Stimulated activated CD4-positive, alpha-beta T cell treated with anti-CD3 and anti-CD28 coated beads, Interleukin-1b, Interleukin-23, amount 100 ng/mL, for 48 hours (primary cell): ENCODE measurements at places on chromosomes 1 and 21.
A peak's percentile ranks its signal among the peaks of the same experiment; 100 is the strongest.

DNA sequence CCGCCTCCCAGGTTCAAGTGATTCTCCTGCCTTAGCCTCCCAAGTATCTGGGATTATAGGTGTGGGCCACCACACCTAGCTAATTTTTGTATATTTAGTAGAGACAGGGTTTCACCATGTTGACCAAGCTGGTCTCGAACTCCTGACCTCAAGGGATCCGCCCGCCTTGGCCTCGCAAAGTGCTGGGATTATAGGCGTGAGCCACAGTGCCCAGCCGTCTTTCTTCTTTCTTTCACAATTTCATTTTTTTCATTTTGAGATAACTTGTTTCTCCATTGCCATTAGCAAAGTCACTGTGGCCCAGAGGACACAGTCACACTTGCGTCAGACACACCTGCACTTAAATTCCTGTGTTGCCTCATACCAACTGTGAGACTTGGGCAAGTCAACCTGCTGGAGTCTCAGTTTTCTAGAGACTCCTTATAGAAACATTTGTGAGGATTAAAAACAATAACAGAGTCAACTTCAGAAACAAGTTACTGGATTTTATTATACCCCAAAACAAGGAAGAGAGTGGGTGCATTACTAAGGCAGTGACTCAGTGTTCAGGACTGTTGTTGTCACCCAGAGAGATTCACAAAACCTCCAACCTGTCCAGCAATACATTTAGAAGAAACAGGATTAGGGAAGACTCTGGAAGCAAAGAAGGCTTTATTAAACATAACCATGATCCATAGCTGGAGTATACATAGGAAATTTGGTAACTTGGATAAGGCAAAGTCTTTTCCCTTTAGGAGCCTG lies 2.6 kb downstream of the TEDDM1 start:
- no peak for DNase-seq

GRCh38 chr21:35467566-35467965 lies 418.5 kb upstream of the RUNX1 start:
- no peak for DNase-seq

DNA sequence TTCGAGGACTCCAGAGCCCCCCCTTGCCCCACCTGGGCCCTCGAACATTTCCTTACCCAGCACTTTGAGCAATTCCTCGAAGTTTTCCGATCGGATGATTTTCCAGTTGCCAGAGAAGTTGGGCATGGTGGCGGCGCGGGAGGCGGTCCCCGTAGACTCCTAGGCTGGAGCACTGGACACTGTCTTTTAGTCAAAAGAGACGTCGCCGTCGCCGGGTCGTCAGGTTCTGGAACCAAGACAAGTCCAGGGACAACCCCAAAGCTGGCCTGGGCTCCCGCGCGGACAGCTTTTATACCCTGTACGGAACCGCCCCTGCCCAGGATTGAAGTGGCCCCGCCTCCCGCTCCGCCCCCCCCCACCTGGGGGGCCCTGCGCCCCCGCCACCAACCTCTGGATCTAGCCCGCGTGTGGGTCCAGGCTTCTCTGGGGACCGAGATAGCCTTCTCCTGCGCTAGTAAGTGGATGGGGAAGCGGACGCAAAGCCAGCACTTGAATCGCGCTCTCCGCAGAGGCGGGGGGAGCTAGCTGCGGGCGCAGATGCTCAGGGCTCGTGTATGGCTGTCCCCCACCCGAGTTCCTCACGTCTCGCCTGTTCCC lies at the start of gene CRABP2:
CRABP2 (minus strand) TSS at position 263 of the 597 bp plus-strand sequence; CDS start at position 126, 137 bp downstream.
- DNase-seq, result peak; percentile 13

GRCh38 chr1:229131243-229132105 lies 139.4 kb upstream of the RAB4A start:
- DNase-seq, result no peak

DNA sequence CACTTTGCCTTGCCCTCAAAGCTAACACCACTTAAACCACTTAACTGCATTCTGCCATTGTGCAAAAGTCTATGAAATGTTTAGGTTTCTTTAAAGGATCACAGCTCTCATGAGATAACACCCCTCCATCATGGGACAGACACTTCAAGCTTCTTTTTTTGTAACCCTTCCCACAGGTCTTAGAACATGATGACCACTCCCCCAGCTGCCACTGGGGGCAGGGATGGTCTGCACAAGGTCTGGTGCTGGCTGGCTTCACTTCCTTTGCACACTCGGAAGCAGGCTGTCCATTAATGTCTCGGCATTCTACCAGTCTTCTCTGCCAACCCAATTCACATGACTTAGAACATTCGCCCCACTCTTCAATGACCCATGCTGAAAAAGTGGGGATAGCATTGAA lies 7.7 kb downstream of the ADAMTS1 start:
- no peak for DNase-seq

- DNase-seq, result no peak
Observed at GRCh38 chr1:9466780-9467758, 72.2 kb upstream of the SLC25A33 start.

- DNase-seq, result peak; percentile 51
Observed at GRCh38 chr1:157963713-157964112, 29.7 kb upstream of the KIRREL1 start.

DNA sequence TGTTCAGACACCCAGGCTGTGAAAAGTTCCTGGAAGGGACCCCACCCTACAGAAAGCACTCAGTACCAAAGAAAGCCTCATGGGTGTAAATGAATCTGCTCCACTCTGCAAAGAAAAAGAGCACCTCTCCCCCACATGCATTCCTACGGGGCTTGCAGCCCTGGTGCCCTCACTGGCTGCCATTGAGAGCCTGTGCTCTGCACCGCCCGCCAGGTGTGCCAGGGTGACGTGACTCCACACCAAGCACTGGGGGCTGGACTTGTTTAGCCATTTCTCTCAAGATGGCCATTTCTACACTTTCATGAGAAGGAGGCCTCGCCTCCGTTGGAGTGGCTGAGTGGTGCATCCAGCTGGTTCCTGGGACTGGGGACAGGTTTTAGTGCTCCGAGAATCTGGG lies 380.5 kb upstream of the VAMP3 start:
- DNase-seq, result no peak

GRCh38 chr1:204647114-204647804 lies 38.3 kb downstream of the LRRN2 start:
- peak; percentile 3 for DNase-seq

DNA sequence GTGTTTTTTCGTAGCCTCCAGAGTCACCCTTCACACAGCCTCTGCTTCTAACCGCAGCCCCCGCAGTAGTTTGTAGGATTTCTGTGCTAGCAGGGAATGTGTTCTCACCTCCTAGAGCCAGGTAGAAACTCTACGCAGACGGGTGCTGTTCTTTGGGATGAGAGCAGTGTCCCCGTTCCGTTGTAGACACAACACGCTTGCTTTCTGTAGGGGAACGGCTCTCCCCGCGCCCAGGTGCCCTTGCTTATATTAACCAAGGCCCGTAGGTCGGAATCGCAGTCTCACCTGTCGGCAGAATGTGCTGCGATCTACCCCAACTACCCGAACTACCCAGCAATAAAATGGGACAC lies 111.8 kb upstream of the NBPF11 start:
- DNase-seq, result no peak

- no peak for DNase-seq
Observed at GRCh38 chr1:80218112-80218511, 1211.6 kb upstream of the ADGRL4 start.

DNA sequence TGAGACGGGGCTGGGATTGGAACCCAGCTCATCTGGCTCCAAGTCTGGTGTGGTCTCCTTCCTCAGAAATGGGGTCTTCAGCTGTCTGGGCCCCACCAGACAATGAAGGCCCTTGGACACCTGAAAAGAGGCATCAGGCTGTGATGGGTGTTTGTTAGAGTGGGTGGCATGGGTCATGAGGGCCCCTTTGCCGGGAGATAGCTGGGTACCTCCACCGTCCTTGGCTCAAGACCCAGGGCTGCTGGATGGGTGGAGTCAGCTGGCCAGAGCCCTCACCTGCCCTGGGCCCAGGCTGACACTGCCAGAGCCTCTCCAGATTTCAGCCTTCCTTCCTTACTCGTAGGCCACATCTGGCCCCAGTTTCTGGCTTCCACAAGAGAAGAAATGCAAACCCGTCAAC lies 13.4 kb upstream of the TTC22 start:
- no peak for DNase-seq

GRCh38 chr1:205450448-205450847 lies 5.4 kb downstream of the BLACAT1 start:
- DNase-seq, result no peak

GRCh38 chr1:231171623-231172197 lies 9.9 kb downstream of the TRIM67 start:
- DNase-seq, result no peak

- DNase-seq, result no peak
Observed at GRCh38 chr1:153877112-153877511, 45.7 kb downstream of the GATAD2B start.

DNA sequence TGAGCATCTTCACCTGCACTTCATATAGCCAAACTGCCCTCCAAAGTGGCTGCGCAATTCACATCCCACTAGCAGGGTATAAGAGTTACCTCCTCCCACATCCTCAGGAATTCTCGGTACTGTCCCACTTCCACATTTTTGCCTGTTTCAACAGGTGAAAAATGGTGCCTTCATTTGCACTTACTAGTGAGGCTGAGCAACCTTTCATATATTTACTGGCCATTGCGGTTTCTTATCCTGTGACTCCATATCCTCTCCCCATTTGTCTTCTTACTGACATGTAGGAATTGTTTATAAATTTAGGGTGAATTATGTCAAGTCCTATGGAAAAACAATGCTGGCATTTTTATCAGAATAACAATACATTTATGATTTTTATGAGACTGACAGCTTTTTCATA lies 61.9 kb downstream of the NIBAN1 start:
- no peak for DNase-seq

GRCh38 chr1:119419109-119419508 lies 4.2 kb downstream of the HSD3B2 start:
- DNase-seq, result no peak

- DNase-seq, result no peak
Observed at GRCh38 chr1:168146626-168147025, 9.9 kb upstream of the GPR161 start.

GRCh38 chr1:59831529-59831928 lies 16.8 kb downstream of the HOOK1 start:
- no peak for DNase-seq

DNA sequence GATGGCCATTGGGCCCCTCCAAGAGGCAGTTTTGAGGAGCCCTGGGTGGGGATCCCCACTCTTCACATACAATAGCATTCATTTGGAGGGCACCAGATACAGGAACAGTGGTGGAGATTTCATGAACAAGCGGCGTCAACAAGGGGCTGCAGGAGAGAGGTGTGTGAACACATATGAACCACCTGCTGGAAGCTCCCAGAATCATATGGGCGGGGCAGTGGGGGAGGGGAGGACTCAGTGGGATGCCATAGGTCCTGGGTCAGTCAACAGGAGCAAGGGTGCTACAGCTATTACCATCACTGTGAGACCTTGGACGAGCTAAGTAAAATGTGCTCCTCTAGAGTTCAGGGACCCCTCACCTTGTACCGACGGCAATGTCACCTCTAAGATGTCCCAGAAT lies 100.4 kb upstream of the IRF2BP2 start:
- DNase-seq, result no peak

- no peak for DNase-seq
Observed at GRCh38 chr1:147769106-147769505, 8.7 kb upstream of the GJA5 start.

- DNase-seq, result no peak
Observed at GRCh38 chr1:7517611-7518330, 253.3 kb upstream of the VAMP3 start.

DNA sequence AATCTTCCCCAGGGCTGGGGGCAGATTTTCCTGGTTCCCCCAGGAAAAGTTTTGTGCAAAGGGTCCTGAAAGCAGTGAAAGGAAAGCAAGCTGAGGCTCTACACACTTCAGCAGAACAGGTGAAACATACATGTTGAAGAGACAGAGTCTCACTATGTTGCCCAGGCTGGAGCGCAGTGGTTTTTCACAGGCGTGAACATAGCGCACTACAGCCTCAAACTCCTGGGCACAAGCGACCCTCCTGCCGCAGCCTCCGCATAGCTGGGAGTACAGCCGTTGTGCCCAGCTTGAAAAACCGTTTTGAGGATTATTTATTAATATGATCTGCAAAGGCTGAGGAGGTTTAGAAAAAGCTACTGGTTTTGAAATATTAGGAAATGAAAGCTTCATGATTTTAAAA lies 11.8 kb downstream of the PRDM15 start:
- no peak for DNase-seq

DNA sequence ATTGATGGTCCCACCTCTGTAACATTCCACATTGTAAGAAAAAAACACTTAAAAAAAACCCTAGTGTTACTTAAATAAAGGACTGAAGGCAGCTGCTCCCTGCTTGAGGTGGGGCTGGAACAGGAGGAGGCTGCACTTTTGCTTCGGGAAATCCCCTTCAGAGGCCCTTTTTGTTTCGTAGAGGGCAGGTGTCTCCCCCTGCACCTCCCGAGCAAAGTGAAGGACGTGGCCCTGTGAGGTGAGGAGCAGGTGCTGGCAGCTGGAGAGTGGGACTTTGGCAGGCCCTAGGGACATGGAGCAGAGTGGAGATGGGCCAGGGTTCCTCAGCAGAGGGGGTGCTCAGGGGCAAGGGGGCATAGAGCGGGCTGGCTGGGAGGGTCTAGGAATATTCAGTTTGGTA lies 33.4 kb upstream of the WNT4 start:
- peak; percentile 38 for DNase-seq

DNA sequence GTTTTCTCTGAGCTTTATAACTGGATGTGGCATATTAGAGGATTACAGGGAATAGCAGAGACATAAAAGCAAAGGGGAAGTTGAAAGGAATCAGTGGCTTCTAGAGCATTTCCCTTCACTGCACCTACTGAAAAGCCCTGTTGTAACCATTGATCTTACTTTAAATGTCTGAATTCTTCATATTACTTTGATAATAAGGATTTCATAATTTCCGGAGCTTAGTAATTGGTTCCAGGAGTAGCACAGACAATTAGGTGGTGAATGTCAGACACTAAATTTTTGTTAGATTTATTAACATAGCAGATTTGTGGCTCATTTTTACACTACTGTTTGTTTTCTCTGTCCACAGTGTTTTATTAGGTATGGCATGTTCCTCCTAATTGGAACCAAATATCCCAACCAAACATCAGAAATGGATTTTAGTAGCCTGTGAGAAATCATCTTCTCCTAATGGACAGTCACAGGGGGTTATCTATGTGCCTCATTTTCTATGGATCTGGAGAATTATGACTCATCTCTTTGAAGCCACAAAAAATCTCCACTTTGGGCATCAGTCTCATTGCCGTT lies 100.5 kb downstream of the GIPC2 start:
- no peak for DNase-seq

DNA sequence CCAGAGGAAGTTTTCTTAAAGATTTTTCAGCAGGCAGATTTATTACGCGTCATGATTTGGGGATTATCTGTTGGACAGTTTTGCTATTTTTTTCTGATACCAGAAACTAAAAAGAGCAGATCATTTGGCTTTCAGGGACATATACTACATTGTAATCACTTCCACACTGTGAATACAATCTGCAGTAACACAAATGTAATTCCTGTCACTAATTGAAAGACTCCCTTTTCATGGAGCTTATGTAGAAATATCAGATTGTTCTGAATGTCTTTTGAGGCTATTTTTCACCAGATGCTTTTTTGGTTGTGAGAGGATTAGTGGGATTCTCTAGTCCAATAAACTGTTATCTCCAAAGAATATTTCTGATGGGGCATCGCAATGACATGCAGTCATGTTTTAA lies 464.2 kb downstream of the DISC1 start:
- no peak for DNase-seq
